Glomerular endothelial cell (primary cell): ENCODE measurements at places on chromosomes 7 and 10.

DNA sequence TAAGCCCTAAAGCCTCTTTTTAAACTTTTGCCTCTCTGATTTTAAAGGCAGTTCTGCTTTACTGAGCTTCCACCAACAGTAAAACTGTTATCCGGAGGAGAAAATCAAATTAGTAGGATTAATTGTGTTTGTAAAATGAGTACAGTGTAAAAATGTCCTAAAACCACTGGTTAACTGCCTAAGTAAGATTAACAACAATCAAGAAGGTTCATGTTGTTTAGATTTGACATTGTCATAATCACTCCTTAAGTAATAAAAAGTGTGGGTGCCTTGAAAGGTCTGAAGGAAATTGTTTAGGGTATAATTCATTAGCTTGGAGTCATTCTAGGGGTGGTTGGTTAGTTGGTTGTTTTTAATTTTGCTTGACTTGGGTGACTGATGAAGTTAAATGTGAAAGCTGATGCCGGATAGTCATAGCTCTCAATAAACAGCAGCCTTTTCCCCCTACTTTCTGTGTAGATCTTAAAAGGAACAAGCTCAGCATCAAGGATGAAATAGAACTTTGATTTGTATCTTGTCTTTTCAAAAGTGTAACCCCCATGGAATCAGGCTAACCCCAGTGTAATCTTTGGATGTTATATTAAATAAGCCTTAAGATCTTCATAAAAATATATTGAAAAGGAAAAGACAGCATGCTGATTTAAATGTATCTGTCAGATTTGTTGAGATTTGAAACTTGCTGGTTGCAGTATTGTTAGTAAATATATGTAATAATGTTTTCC, 148.3 kb downstream of the ARID5B start:
- DNase-seq = no peak

GRCh38 chr7:150978126-150978789, at the start of gene KCNH2:
KCNH2 (minus strand) TSS chr7:150978321; CDS start chr7:150977913, 408 bp downstream.
- no peak for DNase-seq

DNA sequence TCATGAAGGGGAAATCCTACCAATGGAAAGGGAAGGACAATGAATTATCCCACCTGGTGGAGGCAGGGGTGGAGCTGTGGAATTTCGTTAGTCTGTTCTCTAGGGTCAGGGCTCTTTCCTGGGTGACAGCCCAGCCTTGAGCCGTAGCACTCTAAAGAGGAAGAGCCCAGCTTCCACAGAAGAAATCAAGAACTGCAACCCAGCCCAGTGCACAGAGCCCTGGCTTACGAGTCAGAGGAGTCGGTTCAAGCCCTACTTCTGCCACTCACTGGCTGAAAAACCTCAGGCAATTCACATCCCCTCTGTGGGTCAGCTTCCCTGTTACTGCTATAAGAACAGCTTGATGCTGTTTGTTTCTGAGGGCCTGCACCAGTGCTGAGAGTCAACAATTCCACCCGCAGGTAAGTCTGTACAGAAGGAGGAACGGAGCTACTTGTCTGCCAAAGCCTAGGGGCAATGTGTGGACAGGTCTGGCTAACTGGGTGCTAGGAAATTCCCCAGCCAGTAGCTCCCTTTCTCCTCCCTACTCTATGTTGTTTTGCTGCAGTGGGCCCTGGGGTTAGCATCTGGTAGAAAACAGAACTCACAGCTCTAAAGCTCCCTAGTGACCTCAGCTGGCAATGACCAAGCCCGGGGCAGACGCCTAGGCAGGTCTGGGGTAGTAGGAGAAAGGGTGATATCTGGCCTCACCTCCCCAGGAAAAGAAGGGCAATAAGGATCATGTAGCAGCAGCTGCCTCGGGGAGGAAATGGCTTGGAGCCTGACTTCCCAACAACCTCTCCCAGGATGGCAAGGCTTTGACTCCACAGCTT, 3.3 kb downstream of the AVPI1 start:
- no peak for DNase-seq

GRCh38 chr10:31399631-31400030, 80.6 kb downstream of the ZEB1 start:
- no peak for DNase-seq

- no peak for DNase-seq
These were observed 123.7 kb upstream of the FAM3C start for GRCh38 chr7:121519548-121520521.

- no peak for DNase-seq
These were observed 2.1 kb downstream of the GRM3 start for GRCh38 chr7:86645676-86646276.

DNA sequence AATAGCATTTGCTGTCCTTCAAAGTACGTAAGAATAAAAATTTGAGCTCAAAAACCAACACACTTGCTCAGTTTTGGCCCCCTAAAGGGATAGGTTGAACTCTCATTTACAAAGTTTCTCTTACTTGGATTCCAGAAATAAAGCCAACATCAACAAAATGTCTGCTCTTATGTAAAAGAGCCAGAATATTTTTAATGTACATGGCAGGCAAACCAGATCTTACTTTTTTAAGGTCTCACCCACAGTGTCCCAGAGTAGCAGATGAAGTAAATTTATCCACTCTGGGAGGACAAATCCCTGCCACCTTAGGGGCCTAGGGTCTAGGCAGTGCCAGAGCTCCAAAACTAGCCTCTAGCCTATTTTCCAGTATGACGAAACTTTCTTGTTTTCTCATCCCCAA, 159.6 kb downstream of the SKAP2 start:
- no peak for DNase-seq

DNA sequence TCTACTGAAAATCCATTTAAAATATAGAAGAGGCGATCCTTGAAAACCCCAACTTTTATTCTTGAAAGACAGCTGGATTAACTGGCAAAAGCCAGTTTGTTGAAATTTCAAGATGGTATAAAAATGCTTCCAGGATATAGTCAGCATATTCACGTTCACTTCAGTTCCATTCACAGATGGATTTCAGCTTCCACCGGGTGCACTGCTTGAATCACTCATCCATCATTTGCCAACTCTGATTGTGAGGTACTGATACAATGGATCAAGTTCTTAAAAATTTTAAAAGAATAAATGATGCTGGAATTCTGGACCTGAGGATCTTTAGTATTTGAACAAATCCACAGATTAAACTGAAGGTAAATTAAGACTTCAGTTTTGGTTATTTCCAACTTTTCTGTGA, 2.4 kb downstream of the PURB start:
- DNase-seq = no peak

DNA sequence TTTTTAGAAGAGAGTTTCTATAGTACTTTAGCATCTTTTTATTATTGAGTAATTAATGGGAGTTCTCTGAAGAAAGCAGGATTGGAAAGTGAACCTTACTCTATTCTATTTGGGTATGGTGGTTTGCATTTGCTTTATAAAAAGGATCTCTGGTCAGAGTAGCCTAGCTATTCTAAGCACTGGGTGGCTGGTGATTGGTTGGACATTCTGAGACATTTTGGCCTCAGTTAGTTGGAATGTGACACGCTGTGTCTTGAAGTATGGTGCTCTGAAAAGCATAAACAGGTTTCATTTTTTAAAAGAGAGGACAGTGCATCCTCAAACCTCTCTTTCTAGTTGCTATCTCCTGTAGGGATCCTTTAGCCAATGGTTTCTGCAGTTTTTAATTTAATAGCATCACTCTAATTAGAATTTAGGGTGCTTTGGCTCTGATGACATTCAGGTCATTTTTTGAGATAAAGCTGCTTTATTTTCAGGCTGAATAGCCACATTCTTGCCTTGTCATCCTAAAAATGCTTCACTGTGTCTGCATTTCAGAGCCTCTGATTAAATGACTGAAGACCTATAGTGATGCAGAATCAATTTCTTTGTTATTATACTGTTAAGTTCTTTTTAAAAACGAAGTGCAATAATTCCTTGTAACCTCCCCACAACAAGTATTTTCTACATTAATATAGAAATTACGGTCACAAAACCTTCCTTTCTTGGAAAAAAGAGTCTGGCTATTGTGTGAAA, 20.6 kb downstream of the TMEM178B start:
- DNase-seq = no peak

DNA sequence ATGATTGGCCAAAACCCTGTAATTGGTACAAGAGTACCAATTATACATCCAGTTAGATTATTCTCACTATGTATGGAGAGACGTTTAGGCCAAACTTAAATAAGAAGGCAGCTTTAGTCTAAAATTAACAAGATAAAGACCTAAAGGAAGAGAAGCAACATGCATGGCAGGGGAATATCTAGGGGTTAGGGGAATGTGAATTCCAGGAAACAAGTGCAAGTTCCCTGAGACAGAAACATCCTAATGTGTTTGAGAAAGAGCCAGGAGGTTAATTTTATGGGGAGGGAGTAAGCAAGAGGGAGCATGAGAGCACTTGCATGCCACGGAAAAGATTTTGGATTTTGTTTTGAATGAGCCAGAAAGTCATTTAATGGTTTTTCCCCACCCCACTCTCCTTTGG, 39.6 kb upstream of the CCDC6 start:
- DNase-seq = no peak

DNA sequence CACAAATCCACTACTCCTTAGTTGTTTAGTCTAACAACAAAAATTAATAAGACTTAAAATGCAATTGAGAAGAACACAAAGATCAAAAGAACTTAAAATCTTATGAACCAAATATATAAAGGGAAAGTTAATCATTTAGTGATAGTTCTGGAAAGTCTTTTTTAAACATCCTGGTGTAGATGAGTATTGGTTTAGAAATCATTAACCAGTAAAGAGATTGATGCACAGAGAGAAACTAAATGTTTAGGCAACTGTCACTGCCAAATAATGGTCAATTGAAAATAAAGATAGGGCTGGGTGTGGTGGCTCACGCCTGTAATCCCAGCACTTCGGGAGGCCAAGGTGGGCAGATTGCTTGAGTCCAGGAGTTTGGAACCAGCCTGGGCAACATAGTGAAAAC, 44.9 kb downstream of the SP8 start:
- no peak for DNase-seq

DNA sequence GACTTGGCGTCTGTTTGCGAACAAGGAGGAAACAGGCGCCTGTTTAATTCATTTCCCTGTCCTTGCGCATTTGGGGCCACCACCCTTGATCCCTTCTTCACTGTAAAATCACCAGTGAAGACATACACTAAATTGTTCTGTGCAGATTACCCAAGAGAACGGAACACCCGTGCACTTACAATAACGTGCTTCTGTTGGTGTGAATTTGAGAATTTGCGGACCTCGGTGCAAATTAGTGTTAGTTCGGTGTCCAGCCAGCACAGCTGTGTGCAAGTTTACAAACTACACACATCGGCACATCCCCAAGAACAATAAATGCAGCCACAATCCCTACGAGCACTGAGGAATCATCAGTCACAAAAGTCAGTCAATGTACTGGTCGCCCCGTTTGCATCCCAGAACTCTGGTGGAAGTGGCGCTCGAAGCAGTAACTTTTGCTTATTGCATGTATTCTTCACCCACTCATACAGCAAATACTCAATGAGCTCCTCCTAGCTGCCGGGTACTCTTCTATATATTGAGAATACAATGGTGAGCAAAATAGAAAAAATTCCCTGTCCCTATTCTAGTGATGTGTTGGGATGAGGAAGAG, 786 bp upstream of the CNOT4 start:
- no peak for DNase-seq

GRCh38 chr7:71772779-71773178, 639.4 kb downstream of the CALN1 start:
- DNase-seq = no peak

- DNase-seq = no peak
These were observed 78.8 kb upstream of the TMEM196 start for GRCh38 chr7:19852192-19852591.

DNA sequence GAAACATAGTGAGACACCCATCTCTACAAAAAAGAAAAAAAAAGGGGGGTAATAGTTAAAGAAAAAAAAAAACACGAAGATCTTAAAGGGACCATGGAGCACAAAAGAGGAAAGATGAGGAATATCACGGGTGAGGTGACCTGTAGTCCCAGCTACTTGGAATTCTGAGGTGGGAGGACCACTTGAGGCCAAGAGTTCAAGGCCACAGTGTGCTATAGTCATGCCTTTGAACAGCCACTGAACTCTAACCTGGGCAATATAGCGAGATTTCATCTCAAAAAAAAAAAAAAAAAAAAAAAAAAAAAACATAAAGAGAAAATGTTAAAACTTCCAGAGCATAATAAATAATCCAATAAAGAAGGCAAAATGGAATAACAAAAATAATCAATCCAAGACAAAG, 23.6 kb downstream of the AKR1D1 start:
- no peak for DNase-seq

- DNase-seq = no peak
These were observed 136.7 kb downstream of the CELF2 start for GRCh38 chr10:11154333-11154732.

- DNase-seq = no peak
These were observed 43.9 kb downstream of the CHRM2 start for GRCh38 chr7:136912339-136912738.

DNA sequence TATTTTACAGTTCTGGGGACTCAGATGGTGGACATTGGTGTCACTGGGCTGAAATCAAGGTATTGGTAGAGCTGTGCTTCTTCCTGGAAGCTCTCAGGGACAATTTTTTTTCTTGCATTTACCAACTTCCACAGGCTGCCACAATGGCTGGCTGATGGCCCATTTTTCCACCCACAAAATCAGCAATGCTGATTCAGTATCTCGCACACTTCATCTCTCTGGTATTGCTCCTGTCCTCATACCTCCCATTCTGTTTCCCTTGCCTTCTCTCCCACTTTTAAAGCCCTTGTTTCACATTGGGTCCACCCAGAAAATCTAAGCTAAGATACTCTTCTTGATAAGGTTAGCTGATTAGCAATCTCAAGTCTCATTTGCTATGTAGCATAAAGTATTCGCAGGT, 530.9 kb upstream of the POM121L12 start:
- DNase-seq = no peak

DNA sequence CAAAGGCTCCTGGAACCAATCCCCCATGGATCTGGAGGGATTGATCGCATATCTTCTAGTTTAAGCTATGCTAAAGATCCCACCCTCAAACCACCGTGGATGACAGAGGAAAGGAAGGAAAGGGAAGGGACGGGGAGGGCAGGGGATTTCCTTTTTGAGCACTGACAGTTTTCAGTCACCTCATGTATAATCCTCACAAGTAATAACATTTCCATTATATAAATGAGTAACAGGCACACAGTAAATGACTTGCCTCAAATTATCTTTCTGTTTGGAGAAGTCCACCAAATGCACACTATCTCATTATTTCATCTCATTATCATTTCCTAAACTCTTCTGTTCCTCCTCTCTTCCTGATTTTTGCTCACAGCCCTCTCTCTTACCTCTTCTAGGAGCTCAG, 127.1 kb upstream of the AOAH start:
- DNase-seq = no peak

- DNase-seq = no peak
These were observed 108.6 kb upstream of the COL1A2 start for GRCh38 chr7:94286111-94286510.

DNA sequence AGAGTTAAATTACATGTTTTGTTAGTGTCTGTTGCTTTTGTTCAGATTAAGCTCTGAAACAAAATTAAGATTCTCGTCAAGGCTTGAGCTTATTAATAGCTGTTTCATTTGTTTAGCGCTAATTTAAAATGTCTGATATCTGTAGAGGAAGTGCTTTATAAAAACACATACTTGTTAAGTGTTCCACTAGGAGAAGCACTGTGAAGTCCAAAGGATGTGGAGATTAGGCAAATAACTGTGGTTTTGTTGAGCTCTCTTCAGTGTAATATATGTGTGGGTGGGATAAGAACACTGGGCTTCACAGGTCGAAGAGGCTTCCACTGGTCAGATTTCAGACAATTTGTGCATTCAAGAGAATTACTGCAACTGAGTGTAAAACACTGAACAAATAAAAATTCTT, 242.0 kb downstream of the AUTS2 start:
- DNase-seq = no peak

GRCh38 chr7:111499027-111499426, 63.3 kb downstream of the IMMP2L start:
- DNase-seq = no peak
